NCI-H1436 (cell line): ENCODE measurements at places on chromosomes 4 and X.

- DNase-seq: no peak
Observed at GRCh38 chrX:115649461-115650063, 88.6 kb downstream of the PLS3 start.

GRCh38 chrX:107562482-107562881, 65.8 kb upstream of the PRPS1 start:
- no peak for DNase-seq

DNA sequence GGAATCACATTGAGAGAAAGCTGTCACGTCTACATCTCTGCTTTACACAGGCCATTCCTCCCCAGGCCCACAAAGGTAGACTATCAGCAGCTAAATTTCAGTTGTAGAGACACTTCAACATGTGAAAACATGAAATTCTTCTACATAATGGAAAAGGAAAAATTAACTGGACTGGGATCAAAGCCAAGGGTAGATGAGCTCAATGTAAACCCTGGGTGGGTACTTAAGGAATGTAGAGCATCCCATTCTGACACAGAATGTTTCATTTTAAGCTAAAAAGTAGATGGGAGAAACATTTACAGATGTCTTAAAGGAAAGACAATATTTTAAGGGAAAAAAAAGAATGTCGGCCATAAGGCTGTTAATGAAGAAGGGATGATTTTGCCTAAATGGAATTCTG, 51.3 kb upstream of the NPNT start:
- DNase-seq: no peak

- no peak for DNase-seq
Observed at GRCh38 chr4:36255577-36255976, 11.3 kb upstream of the ARAP2 start.

DNA sequence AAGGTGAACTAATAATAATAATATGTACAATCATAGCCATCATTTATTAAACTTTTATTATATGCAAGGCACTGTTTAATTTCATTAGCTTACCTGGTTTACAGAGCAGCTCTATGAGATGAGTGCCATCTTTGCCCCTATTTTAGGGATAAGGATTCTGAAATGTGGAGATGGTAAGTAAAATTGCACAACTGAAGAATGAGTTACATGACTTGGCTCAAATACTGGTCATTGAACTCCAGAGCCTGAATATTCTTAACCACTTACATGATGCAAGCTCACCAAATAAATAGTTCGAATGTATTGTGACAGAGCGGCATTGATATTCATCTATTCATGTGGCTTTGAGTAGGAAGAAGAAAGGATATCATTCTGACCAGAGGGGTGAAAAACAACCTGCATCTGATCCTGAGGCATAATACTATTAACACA, 11.7 kb downstream of the ALB start:
- DNase-seq: no peak

DNA sequence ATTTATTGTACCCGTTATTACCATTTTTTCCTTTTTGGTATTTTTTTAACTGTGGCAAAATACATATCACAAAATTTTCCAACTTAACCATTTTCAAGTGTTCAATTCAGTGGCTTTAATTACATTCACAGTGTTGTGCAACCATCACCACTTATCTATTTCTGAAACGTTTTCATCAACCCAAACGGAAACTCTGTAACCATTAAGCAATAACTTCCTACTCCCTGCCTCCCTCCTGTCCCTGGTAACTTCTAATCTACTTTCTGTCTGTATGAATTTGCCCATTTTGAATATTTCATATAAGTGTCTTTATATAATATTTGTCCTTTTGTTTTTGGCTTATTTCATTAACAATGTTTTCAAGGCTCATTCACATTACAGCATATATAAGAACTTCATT, 57.4 kb upstream of the MSN start:
- DNase-seq: no peak

DNA sequence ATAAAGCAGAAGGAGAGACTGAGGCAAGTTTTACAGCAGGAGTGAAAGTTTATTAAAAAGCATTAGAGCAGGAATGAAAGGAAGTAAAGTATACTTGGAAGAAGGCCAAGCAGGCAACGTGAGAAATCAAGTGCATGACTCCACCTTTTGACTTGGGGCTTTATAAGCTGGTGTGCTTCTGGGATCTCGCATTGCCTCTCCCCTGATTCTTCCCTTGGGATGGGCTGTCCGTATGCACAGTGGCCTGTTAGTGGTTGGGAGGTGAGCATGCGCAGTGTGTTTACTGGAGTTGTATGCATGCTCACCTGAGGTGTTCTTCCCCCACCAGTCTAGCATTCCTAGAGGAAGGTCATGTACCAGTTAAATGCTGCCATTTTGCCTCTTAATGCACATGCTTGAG, 29.1 kb upstream of the C1QTNF7 start:
- no peak for DNase-seq

GRCh38 chr4:145487631-145488030, 6.0 kb downstream of the SMAD1 start:
- no peak for DNase-seq

- no peak for DNase-seq
Observed at GRCh38 chr4:153934688-153935017, 145.8 kb upstream of the SFRP2 start.

DNA sequence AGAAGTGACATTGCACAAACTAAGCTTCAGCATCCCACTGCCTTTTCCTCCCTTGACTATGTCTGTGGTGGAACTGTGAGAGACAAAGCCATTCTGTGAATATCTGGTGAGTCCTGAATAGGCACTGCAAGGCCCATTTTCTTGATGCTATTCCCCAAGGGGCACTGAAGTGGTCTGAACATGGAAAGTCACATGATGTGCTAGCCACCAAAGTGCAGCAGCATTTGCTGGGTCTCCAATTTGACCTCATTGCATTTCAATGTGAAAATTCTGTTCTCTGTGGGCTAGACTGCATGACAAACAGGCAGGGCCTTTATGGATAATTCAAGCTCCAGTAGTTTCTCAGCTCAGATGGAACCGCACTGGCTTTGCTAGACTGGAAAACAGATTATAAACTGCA, 627.4 kb upstream of the BOD1L1 start:
- no peak for DNase-seq

- DNase-seq: no peak
Observed at GRCh38 chr4:93127489-93127888, 701.1 kb upstream of the ATOH1 start.

DNA sequence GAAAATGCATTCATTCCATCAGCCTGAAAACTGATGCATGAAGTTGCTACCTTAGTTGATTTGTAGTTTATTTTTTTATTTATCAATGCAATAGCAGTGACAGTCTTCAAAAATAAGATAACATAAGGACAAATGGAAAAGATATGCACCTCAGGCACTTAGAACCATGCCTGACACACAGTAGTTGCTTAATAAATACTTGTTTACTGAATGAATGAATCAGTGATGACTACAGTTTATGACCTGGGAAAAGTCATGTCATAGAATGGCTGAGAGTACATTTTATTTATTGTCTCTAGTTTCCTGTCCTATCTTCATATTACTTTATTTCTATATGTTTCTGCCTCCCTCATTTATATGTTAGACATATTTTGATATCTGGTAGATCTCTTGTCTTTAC, 171.8 kb downstream of the TLL1 start:
- no peak for DNase-seq

DNA sequence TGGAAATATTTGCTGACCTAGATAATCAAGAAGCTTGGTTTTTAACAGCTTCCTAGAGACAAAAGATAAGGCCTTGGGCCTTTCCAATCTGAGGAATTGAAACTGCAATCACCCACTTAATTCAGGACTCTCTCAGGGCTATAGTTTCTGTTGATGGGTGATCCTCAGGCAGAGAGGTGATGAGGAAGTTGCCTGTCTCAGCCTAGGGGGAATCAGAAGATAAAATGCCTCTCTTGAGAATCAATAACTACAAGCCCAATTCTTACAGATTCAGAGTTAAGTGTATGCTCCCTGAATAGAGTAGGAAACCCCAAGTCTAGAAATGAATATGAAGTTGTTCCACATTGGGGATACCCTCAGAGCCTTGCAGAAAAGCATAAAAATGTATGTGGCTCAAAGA, 45.5 kb downstream of the NFKB1 start:
- no peak for DNase-seq

GRCh38 chr4:119244344-119244743, 31.8 kb downstream of the USP53 start:
- no peak for DNase-seq

- DNase-seq: no peak
Observed at GRCh38 chr4:161555689-161556660, 607.8 kb downstream of the FSTL5 start.

DNA sequence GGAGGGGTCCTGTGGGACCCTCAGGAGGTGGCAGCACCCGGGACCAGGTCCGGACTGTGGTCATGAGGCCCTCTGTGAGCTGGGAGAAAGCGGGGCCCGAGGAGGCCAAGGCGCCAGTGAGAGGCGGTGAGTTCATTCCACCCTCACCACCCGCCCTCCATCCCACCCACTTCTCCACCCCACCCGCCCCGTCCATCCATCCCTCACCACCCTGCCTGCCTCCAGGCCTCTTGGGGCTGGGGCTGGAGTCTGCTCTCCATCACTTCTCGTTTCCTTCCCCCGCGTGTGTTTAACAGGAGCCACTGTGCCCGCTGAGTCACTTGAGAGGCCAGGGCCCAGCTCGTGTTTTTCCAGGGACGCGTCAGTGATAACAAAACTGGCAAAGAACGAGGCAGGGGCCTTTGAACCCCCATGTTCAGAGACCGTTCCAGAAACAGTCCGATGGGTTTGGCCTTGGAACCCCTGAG, 6.2 kb downstream of the SH3TC1 start:
- DNase-seq: no peak

DNA sequence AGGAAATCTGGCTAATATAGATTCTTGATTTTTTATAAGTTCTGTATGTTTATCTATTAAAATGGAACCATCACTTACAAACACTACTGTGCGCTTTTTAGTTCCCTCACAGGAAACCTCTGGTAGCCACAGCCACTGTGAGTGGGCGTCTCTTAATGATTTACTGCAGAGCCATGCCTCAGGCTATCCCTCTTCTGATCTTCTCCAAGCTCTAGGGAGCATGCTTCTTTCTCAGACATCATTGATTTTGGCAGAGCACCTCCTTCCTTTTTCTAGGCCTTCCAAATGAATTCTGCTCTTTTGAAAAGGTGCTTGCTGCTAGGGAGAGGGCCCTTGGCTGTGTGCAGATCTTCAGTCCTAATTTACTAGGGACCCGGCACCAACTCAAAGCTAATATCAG, 61.1 kb upstream of the STS start:
- no peak for DNase-seq

GRCh38 chrX:12657881-12658280, 133.3 kb upstream of the PRPS2 start:
- DNase-seq: no peak

GRCh38 chrX:143571521-143571920, 54.2 kb upstream of the SPANXN3 start:
- no peak for DNase-seq

GRCh38 chr4:112931001-112931400, 118.5 kb upstream of the ANK2 start:
- no peak for DNase-seq

DNA sequence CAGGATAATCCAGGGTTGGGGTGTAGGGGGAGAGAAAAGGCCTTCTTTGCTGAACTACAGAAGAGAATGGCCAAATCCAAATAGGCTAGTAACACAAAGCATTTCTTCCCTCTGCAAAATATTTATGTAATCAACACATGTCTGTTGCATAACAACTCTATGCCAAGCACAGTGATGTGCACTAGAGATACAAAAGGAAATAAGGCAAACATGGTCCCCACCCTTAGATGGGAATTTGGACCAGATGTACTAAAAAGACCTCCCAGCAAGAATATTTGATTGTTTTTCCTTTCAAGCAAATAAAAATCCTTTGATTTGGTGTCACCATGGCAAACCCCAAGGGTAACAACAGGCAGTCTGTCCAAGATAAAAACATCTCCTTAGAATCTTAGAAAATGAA, 177.6 kb upstream of the FGF13 start:
- no peak for DNase-seq

DNA sequence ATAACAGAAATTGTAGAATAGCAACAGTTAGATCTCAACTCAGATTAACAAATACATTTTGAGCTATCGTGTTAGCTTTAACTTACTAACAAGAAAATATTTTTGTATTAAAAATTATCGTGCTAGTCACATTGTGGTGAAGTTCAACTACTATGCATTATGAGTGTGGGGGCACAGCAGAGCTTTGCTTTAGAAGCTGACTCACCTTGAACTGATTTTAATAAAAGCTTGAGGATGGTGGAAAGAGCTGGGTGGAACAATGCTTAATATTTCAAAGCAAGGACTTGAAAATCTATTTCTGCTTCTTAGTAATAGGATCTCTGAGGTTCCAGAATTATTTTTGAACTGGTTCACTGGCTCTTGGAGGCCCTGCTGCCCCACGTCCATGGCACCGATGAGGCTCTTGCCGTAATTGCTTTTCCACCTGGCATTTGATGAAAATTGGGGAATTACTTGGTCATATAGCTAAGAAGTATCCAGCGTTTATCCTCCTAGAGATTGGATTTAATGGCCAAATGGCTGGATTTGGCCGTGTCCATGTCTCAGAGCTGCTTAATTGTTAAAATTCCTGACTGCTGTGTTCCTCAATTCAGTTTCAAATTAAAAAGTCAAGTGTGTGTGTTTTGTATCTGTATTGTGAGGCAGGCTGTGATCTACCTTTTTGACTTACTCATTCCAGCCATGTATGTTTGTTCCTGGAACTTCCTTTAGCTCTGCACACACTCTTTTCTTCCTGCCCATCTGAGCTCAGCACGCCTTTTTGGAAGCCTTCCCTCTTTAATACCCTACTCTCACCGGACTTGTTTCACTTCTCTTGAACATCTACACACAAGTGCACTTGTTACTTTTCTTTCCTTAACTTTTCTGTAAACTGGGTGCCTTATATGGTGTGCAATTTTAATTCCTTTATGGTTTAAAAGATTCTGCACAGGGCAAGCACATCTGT, 66.6 kb upstream of the LIMCH1 start:
- no peak for DNase-seq

GRCh38 chrX:32749070-32749469, 462.3 kb downstream of the DMD start:
- no peak for DNase-seq

- no peak for DNase-seq
Observed at GRCh38 chr4:168483811-168484210, 3.5 kb upstream of the DDX60L start.

GRCh38 chr4:151324752-151325110, 674 bp downstream of the SH3D19 start:
- no peak for DNase-seq

GRCh38 chr4:68905598-68905938, 46.0 kb downstream of the UGT2A3 start:
- no peak for DNase-seq

DNA sequence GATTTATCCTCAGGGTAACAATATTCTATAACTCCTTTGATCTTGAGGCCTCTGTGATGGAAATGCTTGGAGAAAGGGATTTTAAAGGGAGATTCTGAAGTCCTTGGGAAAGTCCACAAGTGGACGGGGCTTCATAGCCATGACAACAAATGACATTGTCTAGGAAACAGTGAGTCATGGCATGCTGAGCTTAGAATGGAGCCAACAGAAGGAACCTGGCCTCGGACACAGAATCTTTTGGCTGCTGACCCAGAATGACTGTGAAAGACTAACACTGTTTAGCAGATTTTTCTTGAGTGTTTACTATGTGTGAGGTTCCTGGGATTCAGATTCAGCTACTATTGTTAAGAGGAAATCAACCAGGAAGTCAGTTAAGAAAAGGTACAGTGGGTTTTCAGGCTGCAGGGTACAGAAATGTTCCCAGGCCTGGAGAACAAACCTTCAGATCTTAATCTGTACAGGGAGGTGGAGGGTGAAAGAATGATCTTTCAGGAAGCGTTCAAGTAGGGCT, 18.1 kb upstream of the CXCL2 start:
- DNase-seq: no peak
